Stimulated activated CD8-positive, alpha-beta memory T cell treated with anti-CD3 and anti-CD28 coated beads, Interleukin-7, amount 100 ng/mL, for 1 hour (primary cell): ENCODE measurements at places on chromosomes 4 and X.
A peak's percentile ranks its signal among the peaks of the same experiment; 100 is the strongest.

- no peak for DNase-seq
Observed at GRCh38 chrX:110245011-110245410, 72.9 kb downstream of the AMMECR1 start.

DNA sequence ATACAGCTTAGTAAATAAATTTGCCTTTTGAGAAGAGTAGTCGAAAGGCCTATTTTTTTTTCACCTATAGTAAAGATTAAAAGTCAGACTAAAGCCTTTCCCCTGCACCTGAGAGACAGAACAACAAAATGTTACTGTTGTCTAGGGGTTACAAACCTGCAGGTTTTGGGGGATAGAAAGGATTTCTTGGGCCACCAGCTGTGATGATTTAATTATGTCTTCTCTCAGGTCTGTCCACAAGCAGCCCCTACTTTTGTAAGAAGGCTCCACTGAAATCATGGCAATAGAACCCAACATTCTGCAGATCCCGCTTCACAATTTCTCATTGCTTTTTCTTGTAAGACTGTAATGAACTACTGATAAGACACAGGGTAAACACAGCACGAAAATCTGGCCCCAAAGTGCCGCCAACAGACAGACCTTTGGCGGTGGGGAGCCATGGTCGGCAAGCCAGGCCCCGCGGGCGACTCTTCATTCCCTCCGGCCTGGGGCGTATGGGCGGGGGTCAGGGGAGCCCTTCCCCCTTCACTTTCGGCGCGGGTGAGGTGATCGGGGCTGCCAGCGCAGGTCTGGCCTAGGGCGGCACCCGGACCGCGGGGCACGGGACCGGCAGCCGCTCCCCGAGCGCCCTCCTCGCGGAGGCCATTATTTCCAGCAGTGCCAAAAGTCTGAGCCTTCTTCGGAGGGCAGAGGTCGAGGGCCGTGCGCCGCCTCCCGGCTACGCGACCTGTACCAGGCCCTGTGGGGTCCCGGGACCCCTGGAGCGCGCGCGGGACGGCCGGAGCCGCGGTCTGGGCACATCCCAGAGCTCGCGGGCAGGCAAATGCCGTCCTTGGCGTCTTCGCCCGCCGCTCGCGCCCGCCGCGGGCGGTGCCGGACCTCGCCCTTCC lies 812 bp upstream of the KDM6A start:
- peak; percentile 2 for DNase-seq

DNA sequence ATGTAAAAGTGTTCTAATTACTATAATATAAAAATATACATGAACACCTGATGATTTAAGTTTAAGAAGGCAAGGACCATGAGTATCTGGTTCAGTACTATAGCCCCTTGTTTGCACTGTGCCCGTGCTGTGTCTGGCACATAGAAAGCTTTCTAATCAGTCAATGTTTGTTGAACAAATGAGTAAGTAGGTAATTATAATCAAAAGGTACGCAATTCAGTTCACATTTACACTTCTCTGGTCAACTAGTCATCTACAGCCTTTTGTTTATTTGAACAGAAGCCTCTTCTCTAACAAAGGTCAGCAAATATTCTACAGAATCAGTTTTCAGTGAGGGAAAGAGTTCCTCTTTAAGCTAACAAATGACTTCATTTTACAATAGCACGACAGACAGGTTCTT lies 523.3 kb downstream of the SMARCA1 start:
- no peak for DNase-seq

DNA sequence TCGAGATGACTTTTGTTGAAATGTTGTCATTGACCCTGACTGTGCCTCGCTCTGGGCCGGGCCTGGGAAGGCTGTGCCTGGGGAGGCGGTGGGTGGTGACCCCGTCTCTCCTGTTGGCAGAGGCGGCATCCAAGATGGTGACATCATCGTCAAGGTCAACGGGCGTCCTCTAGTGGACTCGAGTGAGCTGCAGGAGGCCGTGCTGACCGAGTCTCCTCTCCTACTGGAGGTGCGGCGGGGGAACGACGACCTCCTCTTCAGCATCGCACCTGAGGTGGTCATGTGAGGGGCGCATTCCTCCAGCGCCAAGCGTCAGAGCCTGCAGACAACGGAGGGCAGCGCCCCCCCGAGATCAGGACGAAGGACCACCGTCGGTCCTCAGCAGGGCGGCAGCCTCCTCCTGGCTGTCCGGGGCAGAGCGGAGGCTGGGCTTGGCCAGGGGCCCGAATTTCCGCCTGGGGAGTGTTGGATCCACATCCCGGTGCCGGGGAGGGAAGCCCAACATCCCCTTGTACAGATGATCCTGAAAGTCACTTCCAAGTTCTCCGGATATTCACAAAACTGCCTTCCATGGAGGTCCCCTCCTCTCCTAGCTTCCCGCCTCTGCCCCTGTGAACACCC lies 36.4 kb downstream of the HTRA3 start:
- no peak for DNase-seq

DNA sequence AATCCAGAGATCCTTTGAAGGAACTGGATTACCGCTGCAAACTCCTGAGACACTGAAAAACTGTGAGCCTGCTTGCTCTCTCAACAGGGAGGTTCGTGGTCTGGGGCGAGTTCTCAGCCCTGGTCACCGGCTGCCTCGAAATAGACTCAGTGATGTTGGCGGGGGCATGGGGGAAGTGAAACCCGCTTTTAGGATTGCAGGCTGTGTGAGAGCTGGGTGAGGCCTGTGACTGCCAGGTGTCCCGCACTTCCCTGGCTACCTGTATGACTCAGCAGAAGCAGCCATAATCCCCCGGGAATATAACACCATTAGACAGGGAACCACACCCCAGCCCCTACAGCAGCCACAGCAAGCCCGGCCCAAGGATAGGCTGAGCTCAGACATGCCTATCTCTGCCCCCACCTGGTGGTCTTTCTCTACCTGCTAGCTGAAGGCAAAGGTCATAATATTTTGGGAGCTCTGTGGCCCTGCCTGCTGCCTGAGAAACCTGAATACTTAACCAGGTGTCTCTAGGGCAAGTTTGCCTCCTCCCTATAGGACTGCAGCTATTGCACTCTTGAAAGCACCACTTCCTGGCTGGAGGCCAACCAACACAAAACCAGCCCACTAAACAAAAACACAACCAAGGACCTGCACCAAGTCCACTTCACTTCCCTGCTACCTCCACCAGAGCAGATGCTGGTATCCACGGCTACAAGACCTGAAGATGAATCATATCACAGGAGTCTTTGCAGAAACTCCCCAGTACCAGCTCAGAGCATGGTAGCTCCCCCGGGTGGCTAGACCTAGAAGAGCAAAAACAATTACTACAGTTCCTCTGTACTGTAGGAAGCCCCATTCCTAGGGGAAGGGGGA lies 202.0 kb downstream of the RRAGB start:
- DNase-seq: no peak

- no peak for DNase-seq
Observed at GRCh38 chr4:97235521-97235920, 907.8 kb downstream of the STPG2 start.

DNA sequence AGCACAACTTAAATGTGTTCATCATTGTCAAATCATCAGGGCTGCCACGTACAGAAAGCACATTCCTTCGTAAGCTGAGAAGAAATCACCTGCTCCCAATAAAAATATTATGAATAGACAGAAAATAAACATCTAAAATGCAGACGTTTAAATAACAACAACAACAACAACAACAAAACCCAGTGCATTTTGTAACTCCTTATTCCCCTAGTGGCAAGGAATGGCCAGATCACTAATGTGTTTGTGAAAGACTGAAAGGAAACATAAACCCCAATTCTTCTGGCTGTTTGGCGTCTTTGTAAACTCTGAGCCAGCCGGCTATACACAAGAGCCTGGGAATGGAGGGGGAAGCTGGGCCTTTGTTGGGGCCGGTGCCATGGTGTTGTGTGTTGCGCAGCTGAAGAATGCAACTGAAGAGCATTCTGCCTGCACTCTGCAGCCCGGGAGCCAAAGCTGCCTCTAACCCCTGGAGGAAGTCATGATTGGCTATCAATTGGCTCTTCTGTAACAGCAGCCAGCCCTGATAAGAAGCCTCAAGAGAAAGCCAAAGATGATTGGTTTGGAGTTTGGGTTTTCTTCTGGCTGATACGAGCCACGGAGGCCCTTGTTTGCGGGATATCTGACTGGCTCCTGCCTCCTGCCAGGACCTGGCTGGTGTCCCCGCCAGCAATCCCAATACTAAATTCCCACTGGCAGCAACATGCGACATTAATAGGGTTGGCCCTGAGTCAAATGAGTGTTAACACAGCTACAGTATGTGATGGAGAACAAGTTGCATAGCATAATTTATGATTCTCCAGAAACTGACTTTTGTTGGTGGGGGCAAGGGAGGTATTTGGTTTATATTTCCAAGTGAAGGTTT lies 89.7 kb upstream of the TFDP3 start:
- no peak for DNase-seq
